Muscle of leg (tissue), 16 donors: ENCODE measurements at places on chromosomes 7 and 10. TPM values are rescaled to one million over a fixed set of nuclear protein-coding genes. Genes with fewer than 3 reads are reported as not detected.

DNA sequence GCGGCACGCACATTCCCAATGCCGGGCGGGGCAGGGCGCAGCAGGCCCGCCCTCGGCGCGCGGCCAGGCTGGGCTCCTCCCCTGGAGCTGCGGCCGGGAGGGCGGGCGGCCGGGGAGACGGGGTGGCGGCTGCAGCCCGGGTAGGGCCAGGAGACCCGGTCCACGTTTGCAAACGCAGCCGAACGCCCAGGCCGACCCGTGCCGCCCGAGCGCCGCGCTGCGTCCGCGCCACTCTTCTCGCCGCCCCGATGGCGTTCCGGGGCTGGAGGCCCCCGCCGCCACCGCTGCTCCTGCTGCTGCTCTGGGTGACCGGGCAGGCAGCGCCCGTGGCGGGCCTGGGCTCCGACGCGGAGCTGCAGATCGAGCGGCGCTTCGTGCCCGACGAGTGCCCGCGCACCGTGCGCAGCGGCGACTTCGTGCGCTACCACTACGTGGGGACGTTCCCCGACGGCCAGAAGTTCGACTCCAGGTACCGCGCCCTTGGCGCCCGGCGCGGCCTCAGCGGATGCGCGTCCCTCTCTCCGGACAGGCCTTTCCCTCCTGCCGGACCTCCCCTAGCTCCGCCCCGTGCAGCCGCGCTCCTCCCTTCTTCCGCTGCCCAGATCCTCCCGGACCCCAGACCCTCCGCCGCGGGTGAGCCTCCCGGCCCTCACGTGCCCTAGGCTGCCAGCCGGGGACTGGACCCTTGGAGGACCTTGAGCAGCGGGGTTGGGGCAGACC lies at the start of gene FKBP9:
TSS of gene FKBP9 (plus strand) at position 115 of the 720 bp plus-strand sequence. CDS start at position 249, 134 bp downstream.
- DNase-seq, result peak; percentile 95

- no peak for DNase-seq
These were observed 88.8 kb downstream of the FOXL3 start for GRCh38 chr7:378551-379455.

DNA sequence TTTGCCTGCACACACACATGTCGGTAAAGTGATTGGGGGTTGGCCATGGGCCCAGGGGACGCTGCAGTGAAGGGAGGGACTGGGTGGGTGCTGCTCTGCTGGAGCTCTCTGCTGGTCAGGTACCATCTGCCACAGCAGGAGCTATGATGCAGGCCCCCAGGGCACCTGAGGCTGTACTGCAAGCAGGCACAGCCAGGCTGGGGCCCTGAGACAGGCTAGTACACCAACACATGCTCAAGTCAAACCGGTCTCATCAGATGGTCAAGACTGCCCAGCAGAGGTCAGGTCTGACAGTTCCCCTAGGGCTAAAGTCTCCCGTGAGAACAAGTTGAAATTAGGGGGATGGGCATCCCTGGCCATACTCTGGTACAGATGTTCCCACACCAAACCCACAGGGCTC lies 118.3 kb upstream of the THSD7A start:
- DNase-seq, result no peak

DNA sequence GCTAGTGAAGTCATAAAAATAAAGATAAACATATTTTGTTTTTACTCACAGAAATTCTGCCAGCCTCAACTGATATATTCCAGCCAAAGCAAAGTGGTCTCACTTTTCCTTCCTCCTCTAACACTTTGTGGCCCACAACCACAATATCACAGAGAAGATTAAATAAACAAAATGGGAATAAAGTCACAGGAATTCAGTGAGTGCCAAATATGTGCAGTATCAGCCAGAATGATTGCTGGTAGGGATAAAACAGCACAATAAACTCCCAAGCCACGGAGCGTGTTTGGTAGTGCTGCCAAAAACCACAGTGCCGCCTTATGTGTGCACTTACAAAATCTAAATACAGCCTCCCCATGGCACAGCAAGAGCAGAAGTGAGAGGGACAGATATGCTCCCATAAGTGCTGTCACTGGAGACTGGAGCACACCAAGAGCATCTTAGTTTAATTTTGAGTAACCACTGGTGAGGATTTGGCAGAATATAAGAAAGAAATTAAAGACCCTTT lies 155.8 kb downstream of the POM121L12 start:
- DNase-seq, result peak; percentile 1

GRCh38 chr10:47325303-47326291 lies 3.3 kb downstream of the GDF2 start:
- no peak for DNase-seq

DNA sequence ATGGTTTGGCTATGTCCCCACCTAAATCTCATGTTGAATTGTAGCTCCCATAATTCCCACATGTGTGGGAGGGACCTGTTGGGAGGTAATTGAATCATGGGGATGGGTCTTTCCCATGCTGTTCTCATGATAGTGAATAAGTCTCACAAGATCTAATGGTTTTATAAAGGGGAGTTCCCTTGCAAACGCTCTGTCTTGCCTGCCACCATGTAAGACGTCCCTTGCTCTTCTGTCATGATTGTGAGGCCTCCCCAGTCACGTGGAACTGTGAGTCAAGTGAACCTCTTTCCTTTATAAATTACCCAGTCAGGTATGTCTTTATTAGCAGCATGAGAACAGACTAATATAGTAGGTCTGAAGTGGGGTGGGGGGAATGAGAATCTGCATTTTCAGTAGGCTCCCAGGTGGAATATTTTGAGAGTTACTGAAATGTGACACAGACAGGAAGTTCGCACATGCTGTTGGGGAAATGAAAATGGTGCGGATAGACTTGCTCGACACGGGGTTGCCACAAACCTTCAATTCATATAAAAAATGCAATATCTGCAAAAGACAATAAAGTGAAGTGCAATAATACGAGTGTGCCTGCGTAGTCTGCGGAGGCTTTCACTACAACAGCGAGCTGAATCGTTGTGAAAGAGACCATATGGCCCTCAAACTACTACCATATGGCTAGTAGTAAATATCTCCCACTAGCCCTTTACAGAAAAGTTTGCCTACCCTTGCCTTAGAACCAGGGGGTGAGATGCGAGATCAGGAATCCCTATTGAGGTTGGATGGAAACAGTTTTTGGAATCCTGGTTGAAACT lies 166.1 kb downstream of the GRK5 start:
- no peak for DNase-seq

DNA sequence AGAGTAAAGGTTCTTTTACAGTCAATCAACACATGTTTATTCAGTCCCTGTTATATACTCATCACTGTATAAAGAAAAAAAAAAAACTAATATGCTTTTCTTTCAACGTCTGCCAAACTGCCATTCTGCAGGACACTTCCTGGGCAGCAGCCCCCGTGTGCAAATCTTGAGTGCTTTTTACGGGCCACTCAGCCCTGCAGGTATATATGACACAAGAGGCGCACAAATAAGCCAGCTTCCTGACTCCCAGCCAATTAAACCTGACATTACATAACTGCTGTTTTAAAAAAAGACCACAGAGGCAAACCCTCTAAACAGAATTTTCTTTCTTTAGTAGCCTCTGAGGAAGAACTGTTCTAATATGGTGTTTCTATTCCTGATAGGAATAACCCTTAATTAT lies 263.0 kb upstream of the NEBL start:
- DNase-seq, result no peak

DNA sequence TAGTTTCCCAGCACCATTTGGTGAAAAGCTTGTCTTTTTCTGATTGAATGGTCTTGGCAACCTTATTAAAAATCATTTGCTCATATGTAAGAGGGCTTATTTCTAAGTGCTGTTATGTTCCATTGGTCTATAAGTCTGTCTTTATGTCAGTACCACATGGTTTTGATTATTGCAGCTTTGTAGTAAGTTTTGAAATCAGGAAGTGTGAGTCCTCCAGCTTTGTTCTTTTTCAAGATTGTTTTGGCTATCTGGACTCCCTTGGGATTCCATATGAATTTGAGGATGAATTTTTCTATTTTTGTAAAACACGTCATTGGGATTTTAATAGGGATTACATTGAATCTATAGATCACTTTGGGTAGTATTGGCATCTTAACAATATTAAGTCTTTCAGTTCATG lies 5.4 kb downstream of the KIF11 start:
- DNase-seq, result no peak

- DNase-seq, result peak; percentile 25
These were observed 262.0 kb upstream of the YAE1 start for GRCh38 chr7:39304178-39304577.

Gene WDR86
- 11.0 TPM for polyA plus RNA-seq

Gene SFRP4
- 8.2 TPM for polyA plus RNA-seq

Gene ZPBP
- not detected for polyA plus RNA-seq

Gene FAM3C
- polyA plus RNA-seq, result 107 TPM

Gene CUBN
- polyA plus RNA-seq, result 2.4 TPM

Gene ACHE
- polyA plus RNA-seq, result 45.4 TPM
